ENCODE measurements at places on chromosomes 4 and X. TPM values are rescaled to one million over a fixed set of nuclear protein-coding genes. Genes with fewer than 3 reads are reported as not detected.
A peak's percentile ranks its signal among the peaks of the same experiment; 100 is the strongest.

DNA sequence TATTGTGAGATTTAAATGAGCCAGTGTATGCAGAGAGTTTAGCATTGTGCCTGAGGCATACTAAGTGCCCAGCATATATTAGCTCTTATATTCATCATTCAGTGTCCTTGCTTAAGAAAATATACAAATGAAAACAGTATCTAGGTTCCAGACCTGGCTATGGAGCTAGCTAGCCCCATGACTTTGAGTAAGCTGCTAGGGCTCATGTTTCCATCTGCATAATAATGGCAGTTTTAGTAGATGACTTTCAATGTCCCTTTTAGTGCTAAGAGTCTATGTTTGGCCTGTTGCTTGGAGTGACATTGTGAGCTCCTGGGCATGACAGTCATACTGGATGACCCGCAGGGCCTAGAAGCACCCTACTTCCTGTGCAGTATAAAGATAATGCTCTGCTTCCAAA is 435.3 kb downstream of the ZIC3 start:
- no peak for DNase-seq

- no peak for DNase-seq
These were observed 14.0 kb upstream of the ART3 start for GRCh38 chr4:76060506-76060905.

- no peak for DNase-seq
These were observed 33.9 kb downstream of the FBXW7 start for GRCh38 chr4:152501846-152502536.

- DNase-seq, result no peak
These were observed 24.1 kb downstream of the HPRT1 start for GRCh38 chrX:134484039-134484438.

- DNase-seq, result no peak
These were observed 69.8 kb downstream of the SHROOM3 start for GRCh38 chr4:76504613-76505465.

DNA sequence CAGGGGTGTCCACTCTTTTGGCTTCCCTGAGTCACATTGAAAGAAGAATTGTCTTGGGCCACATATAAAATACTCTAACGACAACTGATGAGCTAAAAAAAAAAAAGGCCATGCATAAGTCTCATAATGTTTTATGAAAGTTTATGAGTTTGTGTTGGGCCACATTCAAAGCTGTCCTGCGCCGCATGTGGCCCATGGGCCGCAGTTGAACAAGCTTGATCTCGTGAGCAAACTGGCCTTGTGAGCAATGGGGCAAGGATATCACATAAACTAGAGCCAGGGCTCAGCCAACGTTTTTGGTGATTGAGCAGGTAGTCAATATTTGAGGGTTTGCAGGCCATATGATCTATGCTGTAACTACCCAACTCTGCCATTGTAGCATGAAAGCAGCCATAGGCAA is 44.6 kb upstream of the PHKA2 start:
- no peak for DNase-seq

- DNase-seq, result no peak
These were observed 12.4 kb downstream of the DCAF8L1 start for GRCh38 chrX:27968878-27969277.

GRCh38 chrX:8846266-8846665 is 45.1 kb upstream of the FAM9A start:
- no peak for DNase-seq

GRCh38 chr4:151983854-151984253 is 223.0 kb upstream of the GATB start:
- no peak for DNase-seq

DNA sequence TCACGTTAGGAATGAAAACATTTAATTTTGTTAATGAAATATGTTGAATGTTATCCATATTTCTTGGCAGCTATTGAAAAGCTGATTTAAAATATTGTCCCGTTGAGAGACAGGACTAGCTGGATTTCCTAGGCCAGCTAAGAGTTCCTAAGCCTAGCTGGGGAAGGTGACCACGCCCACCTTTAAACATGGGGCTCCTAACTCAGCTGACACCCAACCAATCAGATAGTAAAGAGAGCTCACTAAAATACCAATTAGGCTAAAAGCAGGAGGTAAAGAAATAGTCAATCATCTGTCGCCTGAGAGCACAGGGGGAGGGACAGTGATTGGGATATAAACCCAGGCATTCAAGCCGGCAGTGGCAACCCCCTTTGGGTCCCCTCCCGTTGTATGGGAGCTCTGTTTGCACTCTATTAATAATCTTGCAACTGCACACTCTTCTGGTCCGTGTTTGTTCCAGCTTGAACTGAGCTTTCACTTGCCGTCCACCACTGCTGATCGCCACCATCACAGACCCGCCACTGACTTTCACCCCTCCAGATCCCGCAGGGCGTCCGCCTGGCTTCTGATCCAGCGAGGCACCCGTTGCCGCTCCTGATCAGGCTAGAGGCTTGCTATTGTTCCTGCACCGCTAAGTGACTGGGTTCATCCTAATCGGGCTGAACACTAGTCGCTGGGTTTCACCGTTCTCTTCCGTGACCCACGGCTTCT is 308.9 kb downstream of the GLUD2 start:
- DNase-seq, result no peak

DNA sequence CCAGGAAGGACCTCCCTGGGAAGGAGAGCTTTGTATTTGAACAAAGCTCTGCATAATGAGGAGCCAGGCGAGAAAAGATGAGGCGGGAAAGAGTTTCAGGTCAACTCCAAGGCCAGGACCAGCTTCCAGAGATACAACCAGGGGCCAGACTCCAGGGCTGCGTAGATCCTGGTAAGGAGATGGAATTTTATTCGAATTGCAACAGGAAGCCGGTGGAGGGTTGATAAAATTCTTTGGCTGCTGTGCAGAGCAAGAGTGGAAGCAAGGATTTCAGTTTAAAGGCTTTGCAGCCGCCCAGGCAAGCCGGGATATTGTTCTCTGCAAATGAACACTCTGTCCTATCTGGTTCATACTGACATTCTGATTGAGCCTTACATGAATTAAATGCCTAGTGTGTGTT is 40.2 kb upstream of the CBR4 start:
- no peak for DNase-seq

DNA sequence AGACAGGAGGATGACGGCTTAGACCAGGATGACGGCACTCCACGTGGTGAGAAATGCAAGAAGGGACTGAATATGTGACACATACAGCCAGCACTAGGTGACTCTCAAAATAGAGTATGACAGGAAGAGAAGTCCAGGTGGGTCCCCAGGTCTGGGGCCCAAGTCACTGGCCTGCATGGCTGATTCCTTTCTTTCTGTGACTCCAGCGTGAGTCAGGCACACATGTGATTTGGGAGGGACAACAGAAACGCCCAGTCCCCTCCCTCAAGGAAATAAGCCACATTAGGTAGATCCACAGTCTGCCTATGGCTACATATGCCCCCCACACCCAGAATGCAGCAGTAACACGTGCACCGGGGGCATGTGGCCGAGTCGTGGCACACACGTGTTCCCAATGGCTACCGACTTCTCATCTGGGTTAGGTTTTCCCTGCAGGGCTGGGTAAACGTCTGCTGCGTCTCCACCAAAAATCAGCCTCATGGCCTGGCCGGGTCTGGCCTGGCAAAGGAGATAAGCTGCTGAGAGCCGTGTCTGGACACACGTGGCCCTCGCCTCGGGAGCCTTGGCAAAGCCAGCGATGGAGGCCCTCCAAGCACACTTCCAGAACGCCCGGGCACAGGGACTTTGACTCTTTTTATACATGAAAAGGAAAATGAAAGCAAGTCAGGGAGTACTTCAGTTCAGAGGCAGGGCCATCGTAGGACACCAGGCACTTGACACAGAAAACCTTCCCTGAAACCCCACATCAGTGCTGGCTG is 19.3 kb downstream of the SEL1L3 start:
- no peak for DNase-seq

GRCh38 chr4:107863850-107864371 is 39.2 kb downstream of the SGMS2 start:
- DNase-seq, result peak; percentile 69

- DNase-seq, result no peak
These were observed 79.4 kb downstream of the SYNPO2 start for GRCh38 chr4:118968005-118968404.

DNA sequence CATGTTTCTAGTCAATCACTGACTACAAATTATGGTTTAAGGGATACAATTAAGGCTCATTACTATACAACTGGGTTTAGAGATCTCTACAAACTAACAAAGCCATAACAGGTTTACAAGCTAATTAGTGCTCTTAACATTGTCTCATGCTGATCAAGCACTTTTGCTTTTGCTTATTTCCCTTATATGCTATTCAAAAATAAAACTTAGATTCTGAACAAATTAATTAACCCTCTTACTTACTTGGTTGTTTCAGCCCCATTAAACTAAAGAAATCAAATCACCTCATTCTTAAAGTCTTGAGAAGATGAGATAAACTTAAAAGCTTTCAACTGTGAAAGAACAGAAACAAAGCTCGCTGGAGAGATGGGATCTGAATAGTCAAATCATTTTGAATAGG is 2024.5 kb upstream of the ADGRL3 start:
- DNase-seq, result no peak

DNA sequence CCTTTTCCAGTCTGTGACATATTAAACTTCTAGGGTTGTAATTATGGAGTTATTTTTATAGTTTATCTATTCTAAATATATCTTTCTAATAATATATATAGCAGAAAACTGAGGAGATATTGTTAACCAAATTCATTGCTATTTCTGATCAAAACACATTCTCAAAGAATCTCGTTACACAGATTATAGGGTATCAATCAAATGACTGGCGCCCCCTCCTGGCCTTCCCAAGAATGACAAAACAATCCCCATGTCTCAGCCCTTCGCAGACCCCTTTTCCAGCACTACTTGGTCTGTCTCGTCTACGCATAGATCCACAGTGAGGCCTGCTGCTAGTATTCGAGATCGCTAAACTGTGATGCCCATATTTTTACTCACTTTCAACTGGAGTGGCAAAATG is 209.3 kb downstream of the GPC3 start:
- no peak for DNase-seq

- no peak for DNase-seq
These were observed 164.0 kb downstream of the SMARCA1 start for GRCh38 chrX:129359269-129359668.

DNA sequence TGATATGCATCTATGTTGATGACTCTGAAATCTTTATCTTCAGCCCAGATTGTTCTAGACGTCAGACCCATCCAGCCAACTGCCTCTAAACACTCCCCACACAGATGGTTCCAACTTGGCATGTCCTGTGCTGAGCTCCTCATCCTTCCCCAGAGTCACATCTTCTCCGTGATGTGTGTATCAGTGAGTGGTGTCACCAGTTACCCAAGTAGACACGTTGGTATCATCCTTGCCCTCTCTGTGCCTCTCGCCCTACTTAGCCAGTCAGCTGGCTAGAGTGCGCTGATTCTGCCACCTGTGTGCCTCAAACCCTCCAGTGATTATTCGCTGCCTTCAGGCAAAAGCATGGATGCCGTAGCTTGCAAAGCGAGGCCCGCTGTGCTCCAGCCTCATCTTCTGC is 18.6 kb downstream of the PRIMPOL start:
- no peak for DNase-seq

DNA sequence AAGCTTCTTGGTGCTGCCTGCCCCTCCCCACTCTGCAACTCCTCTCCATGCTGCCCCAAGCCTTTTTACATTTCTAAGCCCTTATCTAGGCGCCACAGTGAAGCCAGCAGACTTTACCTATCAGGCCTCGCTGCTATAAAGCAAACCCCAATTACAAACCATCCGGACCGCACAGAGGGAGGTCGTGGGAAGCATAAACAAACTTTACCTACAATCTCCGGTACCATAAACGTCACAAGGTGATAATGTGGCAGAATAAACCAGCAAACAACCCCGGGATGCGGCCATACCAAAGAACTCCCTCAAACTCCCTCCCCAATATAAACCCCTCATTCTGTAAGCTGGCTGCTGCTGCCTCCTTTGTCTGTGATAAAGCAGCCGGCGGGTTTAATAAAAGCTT is 54.0 kb upstream of the ZCCHC13 start:
- DNase-seq, result no peak

DNA sequence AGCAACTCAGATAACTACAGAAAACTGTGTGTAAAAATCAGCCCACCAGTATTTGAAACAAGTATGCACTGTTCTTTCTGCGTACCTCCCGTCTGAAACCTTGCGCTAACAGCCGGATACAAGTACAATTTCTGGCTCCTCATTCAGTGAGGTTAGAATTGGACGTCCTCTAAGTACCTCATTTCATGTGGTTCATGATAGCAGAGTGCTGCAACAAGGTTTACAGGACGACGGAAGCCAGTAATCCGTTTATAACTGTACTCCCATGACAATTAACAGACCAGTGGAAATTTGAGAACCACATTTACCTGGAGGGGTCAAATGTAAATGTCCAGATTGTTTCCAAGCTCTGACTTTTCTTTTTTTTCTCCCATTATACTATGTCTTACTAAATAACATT is 52.9 kb upstream of the TENM3 start:
- no peak for DNase-seq

GRCh38 chr4:151166636-151167035 is 67.2 kb downstream of the RPS3A start:
- no peak for DNase-seq

DNA sequence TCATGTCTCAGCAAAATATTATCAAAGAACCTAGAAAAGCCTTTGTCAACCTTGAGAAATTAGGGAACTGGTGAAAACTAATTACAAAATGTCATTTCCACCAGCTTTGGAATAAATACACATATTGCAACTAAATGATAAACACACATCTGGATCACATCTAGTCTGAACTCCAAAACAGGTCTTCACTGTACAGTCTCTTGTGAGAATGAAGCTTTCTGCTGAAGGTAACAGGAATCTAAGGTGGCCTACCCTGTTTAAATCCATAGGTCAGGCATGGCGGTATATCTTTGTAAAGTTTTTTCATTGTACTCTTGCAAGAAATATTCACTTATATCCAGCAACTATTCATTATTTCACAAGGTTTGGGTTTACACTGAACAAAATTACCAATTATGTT is 1.7 kb downstream of the SH3D19 start:
- DNase-seq, result no peak

GRCh38 chr4:16717266-16717970 is 181.0 kb downstream of the LDB2 start:
- no peak for DNase-seq

GRCh38 chr4:24434241-24434640 is 150.1 kb downstream of the DHX15 start:
- no peak for DNase-seq

PGAM4 gene
- total RNA-seq, result not detected

XAGE1A gene
- total RNA-seq, result not detected

DCAF4L1 gene
- 0.24 TPM for total RNA-seq

XG gene
- total RNA-seq, result 0.19 TPM

FANCB gene
- total RNA-seq, result 0.54 TPM

SPACA5 gene
- not detected for total RNA-seq

MAGEE1 gene
- 2.2 TPM for total RNA-seq

SYP gene
- total RNA-seq, result 1.8 TPM

MAGEB3 gene
- total RNA-seq, result not detected

MAGEA9B gene
- not detected for total RNA-seq

LUZP4 gene
- not detected for total RNA-seq

SSX4 gene
- total RNA-seq, result not detected

TECRL gene
- total RNA-seq, result 1,120 TPM

DMRTC1B gene
- not detected for total RNA-seq

WWC2 gene
- total RNA-seq, result 30.2 TPM

SHOX gene
- total RNA-seq, result not detected

ERAS gene
- total RNA-seq, result not detected

CSN1S1 gene
- total RNA-seq, result not detected
